Activated CD8-positive, alpha-beta T cell treated with anti-CD3 and anti-CD28 coated beads, Interleukin-2, amount 10 ng/mL, durations not matched to agents 7 days and 5 days (primary cell): ENCODE measurements at places on chromosomes 5 and 9. TPM values are rescaled to one million over a fixed set of nuclear protein-coding genes. Genes with fewer than 3 reads are reported as not detected.

PRR7 gene
- 11.6 TPM for total RNA-seq

BASP1 gene
- not detected for total RNA-seq

FOXD4L5 gene
- 0.23 TPM for total RNA-seq

ROPN1L gene
- total RNA-seq, result 1.4 TPM

PCDHA8 gene
- total RNA-seq, result not detected

- peak; percentile 36 for DNase-seq
Observed at GRCh38 chr5:154858972-154859871, 795 bp downstream of the CNOT8 start.

- peak; percentile 68 for DNase-seq
Observed at GRCh38 chr5:147857302-147858129, 21.0 kb upstream of the SCGB3A2 start.

DNA sequence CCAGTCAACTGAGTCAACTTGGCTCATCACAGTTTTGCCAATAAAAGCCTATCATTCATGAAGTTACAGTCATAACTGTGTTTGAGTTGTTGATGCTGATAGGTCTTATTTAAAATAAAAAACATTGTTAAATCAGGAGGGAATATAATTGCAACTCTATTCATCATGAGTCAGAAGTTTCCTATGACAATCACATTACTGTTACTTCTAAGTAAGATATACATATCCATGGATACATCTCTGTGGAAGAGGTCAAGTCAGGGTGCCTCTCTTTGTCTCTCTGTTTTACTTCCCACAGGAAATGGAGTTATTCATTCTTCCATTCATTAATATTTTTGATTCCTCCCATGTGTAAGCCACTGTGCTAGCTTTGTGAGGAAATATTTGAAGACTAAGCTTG is 2015.4 kb upstream of the WWC1 start:
- DNase-seq, result no peak

DNA sequence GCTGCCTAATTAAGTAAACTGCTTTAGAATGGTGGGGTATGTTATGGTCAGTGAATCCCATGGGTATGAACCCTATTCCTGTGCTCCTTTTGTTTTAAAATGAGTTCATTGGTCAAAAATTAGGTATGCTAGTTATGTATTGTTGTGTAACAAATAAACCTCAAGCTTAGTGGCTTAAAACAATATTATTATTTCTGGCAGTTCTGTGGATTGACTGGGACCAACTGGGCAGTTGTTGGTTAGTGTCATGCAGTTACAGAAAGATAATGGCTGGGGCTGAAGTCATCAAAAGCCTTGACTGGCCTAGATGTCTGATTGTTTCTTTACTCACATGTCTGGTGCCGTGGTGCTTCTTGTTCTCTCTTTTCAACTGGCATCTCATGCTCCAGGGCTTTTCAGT is 8.9 kb upstream of the PTAR1 start:
- no peak for DNase-seq

GRCh38 chr9:115442054-115442453 is 324.1 kb upstream of the TNC start:
- DNase-seq, result no peak

DNA sequence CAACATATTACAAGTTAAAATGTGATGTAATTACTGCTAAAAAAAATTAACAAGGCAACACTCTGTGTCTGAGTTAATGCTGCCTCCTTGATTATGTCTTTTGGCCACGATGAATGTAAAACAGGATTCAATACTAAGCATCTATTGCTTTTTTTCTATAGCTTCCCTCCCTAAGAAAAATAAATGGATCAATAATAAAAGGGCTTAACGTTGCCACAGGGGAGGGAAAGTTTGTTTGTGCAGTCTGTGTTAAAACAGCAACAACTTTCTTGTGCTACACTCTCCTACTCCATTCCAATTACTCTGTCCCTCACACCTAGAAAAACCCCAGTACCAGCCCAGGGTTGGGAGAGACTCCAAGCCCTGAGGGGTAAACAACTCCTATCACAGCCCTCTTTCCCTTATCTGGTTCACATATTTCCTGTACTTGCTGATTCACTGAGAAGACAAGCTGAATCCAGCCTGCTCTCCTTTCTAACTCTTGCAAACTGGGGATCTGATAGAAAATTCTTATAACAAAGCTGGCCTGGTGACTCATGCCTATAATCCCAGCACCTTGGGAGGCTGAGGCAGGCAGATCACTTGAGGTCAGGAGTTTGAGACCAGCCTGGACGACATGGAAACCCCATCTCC is 44.8 kb downstream of the PTPN3 start:
- DNase-seq, result no peak

DNA sequence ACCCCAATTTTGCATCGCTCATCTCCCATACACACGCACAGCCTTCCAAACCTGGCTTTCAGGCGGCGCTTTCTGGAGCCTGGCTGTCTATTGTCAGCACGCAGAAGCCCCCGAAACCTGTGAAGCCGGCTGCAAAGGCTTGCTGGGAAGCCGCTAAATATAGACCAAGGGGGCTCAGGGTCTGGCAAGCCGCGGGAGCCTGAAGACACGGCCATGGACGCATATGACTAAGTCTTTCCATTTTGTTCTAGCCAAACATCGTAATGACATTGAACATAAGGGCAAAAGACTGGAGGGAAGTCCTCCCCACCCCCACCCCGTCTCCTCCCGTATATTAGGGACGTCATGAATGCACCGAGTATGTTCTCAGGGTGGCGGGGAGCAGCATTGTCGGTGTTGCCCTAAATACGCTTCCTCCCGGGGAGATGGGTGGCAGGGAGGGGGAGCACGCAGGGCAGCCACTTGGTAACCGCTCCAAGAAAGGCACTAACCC is 1.1 kb downstream of the CTNND2 start:
- DNase-seq, result no peak

DNA sequence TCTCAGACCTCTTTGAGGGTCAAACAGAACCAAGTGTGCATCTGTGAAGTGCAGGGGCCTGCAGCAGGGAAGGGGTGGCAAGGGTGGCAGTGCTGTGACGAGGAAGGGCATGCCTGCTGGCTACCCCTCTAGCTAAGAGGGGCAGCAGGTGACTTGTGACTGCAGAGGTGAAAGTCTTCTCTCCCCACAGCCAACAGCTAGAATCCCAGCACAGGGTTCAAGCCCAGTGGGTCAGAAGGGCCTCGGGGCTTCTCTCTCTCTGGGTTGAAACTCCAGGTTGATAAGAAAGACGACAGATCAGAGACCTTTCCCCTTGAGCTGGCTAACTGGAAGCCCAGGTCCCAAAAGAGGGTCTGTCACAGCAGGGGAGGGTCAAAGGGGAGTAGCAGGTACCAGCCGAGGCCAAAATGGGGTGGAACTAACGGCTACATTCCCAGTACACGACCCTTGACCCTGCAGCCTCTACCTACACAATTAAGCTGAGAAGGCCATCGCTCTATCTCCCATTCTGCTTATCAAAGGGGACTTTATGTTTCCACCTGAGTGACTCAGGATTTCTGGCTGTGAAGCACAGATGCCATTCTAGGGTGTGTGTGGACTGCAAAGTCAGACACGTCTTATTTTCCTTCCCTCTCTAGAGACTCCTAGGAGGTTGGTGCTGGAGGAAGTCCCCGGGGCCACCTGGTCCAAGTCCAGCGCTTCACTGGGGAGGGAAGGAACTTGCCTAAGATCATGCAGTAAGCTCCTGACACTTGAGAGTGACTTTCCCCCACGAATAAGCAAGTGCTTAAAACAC is 14.6 kb downstream of the ANKS6 start:
- DNase-seq, result peak; percentile 15

DNA sequence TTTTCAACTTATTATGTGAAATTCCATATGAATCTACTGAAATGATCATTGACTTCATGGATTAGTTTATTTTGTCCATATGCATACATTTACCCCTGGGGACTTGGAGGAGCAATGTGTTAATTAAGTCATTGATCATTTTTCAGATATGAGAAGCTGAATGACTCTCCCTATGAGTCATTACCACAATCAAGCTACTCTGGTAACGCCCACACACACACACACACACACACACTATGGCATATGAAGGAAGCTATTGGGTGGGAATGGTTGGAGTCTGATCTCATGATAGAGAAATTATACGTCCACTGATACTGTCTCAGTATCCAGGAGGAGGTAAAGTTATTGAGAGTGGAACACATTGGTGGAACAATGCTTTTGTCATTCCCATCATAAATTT is 528.9 kb downstream of the AGTPBP1 start:
- no peak for DNase-seq

GRCh38 chr9:110357505-110357904 is 19.8 kb upstream of the TXNDC8 start:
- DNase-seq, result no peak

GRCh38 chr5:156128026-156128425 is 198.9 kb upstream of the SGCD start:
- DNase-seq, result no peak

DNA sequence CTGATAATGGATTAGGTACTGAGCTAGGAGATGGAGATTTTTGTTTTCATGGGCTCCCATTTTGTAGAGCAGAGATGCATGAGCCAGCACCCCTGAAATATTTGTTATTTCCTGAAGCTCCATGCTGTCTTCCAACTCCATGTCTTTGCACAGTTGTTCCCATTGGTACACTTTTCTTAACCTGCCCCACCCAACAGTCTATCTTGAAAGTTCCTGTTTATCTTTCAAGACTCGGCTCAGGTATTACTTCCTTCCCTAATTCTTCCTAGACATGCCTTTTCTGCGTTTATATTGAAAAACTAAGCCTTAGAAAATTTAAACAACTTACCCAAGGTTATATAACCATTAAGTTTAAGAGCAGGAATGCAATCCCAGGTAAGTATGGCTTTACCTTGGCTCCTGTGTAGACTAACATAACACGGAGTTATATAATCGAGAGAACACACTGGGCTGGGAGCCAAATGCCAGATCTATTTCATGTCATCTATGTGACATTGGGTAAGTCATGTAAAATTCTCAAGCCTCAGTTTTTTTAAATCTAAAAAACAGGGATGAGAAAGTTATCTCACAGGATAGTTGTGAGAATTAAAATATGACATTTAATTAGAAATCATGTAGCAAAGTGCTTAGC is 67.4 kb downstream of the LIX1 start:
- no peak for DNase-seq

DNA sequence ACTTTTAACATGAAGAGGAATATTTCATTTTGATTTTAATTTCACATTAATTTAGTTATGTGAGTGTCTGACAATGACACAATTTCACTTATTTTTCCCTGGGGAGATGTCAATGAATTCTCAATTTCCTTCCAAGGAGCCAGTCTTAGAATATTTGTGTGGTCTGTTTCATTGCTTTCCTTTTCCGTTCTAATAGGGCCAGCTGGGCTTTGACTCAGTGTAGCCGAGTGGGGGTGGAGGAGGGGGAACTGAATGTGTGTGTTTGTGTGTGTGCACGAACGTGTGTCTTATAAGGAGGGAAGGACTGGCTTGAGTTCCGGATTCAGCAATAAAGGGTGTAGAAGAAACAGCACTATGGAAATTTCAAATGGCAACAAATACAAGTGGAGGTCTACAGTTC is 100.0 kb downstream of the BASP1 start:
- DNase-seq, result no peak

DNA sequence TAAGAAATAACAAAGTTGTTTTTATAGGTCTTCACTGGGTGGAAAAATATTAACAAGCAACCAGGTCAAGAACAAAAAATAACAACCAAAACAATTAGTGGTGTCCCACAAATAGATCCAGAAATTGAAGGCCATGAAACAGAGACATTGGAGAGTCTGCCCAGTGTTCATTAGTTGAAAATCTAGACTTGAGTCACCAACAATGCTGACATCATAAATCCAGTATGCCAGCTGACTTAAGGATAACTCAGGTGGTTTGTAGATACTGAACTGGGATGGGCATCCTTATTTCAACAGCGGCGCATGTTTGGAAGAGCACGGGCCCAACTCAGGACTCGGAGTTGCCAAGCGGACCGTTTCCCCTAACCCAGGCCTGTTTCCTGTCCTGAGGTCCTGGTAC is 80.7 kb upstream of the TNFAIP8 start:
- DNase-seq, result no peak

DNA sequence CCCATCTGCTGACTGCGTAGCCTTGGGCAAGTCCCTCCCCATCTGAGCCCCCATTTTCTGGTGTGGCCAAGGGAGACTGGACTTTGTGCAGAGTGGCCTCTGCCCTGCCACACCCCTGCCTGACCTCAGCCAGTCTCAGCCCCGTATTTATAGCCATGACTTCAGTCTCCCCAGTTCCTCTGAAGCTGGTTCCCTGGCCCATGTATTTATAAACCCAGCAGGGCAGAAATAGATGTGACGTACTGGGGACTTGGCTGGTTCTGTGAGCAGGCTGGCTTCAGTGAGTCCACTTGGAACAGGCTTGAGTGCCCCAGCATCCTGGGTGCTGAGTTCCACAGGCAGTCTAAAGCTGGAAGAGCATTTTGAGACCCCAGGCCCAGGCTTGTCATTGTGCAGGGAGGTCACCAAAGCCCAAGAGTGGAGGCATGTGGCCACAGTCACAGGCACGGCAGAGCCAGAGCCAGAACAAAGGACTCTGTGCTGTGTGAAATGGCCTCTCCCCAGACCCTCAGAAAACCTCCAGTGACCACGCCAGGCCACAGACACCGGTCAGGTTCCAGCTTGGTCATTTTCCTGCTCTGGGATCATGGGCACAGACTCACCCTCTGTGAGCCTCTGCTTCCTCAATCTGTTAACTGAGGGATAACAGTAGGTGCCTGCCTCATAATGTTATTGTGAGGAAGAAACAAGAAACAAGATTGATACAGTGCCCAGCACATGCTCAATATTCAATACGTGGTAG is 30.4 kb upstream of the SYNPO start:
- no peak for DNase-seq

DNA sequence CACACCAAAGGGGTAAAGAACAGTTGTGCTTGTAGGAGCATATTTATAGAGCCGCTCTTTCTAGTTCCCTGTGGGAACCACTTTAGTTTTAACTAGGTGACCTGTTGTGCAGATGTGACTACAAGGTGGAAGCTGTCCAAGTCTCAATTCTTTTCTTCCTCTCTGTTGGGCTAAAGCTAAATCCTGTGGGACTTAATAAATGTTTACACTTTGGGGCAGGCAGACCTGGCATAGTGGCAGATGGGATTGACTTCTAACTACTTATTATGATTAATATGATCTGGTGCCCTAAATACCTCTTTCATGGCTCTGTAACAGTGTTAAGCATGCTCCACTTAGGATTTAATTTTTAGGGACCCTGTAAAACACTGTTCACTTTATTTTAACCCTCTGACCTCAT is 265.3 kb downstream of the KCTD16 start:
- no peak for DNase-seq

GRCh38 chr5:14449052-14449661 is 132.4 kb upstream of the OTULINL start:
- no peak for DNase-seq
